Activated naive CD4-positive, alpha-beta T cell treated with anti-CD3 and anti-CD28 coated beads, Interleukin-2, amount 10 ng/mL, durations not matched to agents 7 days and 5 days (primary cell): ENCODE measurements at places on chromosomes 4 and X.

DNA sequence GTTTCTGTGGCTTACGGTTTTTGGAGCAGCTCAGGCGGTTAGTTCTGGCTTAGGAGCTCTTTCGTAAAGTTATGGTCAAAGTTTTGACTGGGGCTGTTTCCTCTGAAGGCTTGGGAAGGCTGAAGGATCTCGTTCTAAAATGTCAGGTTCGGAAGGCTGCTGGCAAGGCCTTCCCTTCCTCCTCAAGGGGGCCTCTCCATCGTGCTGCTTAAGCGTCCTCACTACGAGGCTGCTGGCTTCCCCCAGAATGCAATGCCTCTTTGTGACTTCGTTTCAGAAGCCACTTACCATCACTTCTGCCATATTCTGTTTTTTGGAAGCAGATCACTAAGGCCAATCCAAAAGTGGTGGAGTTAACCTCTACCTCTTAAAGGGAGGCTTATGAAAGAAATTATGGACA lies 1196.4 kb upstream of the TENM3 start:
- no peaks in the 10 kb centered on the region for H3K27me3 ChIP-seq
- no peaks in the 10 kb centered on the region for H3K36me3 ChIP-seq
- no peak for DNase-seq
- no peak overlapping the region for H3K27ac ChIP-seq
- H3K4me3 ChIP-seq, result no peak overlapping the region
- no peaks in the 10 kb centered on the region for H3K4me1 ChIP-seq

DNA sequence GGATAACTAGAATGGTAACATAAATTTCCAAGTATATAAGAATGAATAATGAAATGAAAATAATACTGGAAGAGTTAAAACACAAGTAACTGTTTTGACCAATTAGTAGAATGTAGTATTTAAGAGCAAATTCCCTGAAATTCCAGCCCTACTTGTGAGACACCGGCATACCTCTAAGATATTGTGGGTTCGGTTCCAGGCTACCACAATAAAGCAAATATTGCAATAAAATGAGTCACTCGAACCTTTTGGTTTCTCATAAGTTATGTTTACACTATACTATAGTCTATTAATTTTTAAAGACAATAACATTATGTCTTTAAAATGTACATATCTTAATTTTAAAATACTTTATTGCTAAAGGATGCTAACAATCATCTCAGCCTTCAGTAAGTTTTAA lies 15.2 kb upstream of the IQCM start:
- no peaks in the 10 kb centered on the region for H3K4me1 ChIP-seq
- no peaks in the 10 kb centered on the region for H3K27me3 ChIP-seq
- H3K27ac ChIP-seq, result no peak overlapping the region
- no peaks in the 10 kb centered on the region for H3K36me3 ChIP-seq
- DNase-seq, result no peak

DNA sequence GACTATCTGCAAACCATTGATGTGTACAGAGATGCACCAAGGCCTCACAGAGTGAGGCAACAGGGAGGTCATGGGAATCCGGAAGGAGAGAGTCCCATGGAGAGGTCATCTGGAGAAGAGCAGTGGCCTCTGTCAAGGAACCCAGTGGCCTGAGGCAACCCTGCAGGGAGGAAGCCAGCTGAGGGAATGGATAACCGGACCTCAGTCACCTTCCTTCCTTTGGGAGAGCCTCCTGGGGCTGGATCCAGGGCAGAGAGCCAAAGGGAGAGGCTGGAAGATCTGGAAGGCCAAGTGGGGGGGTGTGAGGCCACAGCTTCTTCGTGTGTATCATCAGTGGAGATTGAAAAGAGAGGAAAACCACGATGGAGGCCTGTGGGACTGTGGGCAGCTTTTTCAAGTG lies 24.3 kb upstream of the CD38 start:
- H3K27me3 ChIP-seq, result no peaks in the 10 kb centered on the region
- peaks cover 56% of the 10 kb centered on the region for H3K4me1 ChIP-seq
- DNase-seq, result no peak
- peak overlapping the region; percentile 99 for H3K27ac ChIP-seq
- peaks cover 9% of the 10 kb centered on the region for H3K36me3 ChIP-seq

DNA sequence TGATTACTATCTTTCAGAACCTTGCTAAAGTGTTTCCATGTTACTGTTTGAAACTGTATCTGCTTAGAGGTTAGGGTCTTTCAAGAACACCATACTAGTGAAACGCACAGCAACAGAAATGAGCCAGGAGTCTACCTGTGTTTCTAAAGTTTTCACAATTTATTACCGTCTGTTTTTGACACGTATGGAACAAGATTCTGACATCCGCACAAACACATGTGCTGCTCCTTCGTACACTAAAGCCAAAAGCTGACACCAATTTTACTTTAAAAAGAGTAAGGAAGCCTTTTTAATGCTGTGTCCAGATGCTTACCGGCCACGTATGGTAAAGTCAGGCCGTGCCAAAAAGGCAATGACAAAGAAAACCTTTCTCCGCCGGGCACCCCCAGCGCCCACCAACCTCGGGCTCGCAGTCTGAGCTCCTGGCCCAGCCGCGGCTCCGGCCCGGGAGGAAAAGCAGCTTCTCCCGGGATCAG lies 532 bp downstream of the RPS4X start:
- H3K36me3 ChIP-seq, result peaks cover 44% of the 10 kb centered on the region
- H3K4me1 ChIP-seq, result peaks cover 49% of the 10 kb centered on the region

DNA sequence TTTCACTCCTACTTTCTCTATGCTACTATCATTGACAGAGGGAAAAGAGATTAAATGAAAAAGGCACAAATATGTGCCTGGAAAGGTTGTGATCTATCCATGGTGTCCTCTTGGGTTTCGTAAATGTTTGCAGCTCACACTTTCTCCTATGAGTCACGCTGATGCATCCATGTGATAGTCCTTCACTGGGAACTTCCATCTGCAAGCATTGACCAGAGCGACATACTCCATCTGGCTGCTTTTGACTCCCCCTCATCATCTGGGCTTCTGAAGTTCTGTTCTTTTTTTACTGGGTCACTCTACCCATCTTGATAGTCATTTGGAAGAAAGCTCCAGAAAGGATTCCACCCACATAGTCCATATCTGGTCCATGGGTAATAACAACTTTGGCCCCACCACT lies 84.7 kb upstream of the NDST3 start:
- no peak for DNase-seq
- H3K4me3 ChIP-seq, result no peak overlapping the region
- no peaks in the 10 kb centered on the region for H3K4me1 ChIP-seq
- no peaks in the 10 kb centered on the region for H3K36me3 ChIP-seq
- H3K27ac ChIP-seq, result no peak overlapping the region

DNA sequence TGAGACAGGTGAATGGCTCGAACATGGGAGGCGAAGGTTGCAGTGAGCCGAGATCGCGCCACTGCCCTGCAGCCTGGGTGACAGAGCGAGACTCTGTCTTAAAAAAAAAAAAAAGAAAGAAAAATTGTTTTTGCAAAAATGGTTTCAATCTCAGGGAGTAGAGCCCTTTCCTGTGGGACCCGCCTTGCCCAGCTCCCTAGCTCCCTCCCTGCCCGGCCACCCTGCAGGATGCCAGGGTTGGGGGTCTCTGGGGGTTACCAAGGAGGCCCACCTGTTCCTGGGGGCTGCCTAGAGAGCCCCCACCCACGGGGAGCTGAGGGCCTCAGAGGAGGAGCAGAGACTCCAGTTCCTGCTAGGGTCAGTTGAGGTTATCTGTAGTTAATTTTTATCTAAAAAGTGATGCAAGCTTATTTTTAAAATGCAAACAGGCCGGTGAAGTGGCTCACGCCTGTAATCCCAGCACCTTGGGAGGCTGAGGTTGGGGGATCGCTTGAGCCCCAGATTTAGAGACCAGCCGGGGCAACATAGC lies 18.7 kb upstream of the PLCXD1 start:
- H3K27ac ChIP-seq, result no peak overlapping the region
- H3K4me3 ChIP-seq, result no peak overlapping the region
- no peaks in the 10 kb centered on the region for H3K27me3 ChIP-seq
- no peak for DNase-seq

GRCh38 chrX:40938423-40938822 lies 146.8 kb upstream of the USP9X start:
- H3K4me3 ChIP-seq, result no peak overlapping the region
- H3K36me3 ChIP-seq, result no peaks in the 10 kb centered on the region
- DNase-seq, result no peak

DNA sequence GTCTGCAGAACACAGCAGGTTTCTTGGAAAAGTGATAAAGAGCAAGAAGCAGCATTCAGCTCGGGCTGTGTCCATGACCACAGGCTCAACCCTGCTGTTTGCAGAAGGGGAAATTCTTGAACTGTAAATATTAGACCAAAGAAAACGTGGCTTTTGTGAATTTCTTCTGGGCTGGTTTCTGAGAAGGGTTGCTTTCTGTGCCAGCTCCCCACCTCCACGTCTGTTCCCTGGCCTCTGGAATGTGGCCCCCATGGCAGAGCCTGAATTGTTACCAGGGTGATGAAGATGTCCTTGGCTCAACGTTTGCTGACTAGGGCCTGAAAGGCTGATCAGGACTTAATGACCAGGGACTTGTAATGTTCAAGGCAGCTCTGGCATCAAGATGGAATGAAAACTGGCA lies 116.0 kb downstream of the CPEB2 start:
- H3K4me1 ChIP-seq, result no peaks in the 10 kb centered on the region
- no peak overlapping the region for H3K27ac ChIP-seq
- H3K27me3 ChIP-seq, result peaks cover 5% of the 10 kb centered on the region

DNA sequence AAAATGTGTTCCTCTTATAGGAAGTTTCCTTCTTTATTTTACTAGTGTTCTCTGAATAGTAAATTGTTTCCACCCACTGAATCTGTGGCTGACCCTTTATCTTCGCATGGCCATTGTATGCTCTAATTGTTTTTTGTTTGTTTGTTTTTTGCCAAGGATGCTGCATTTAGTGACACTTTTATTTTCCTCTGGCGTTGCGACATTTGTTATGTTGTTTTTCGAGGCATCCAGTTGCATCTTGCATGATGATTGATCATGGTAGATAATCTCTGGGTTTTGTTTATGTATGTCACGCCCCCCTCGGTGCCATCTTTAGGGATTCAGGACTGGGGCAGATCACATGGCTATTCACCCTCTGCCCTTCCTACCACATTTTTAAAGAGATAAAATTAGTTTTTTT lies 2.2 kb downstream of the NMU start:
- H3K4me3 ChIP-seq, result no peak overlapping the region
- H3K27ac ChIP-seq, result no peak overlapping the region
- no peaks in the 10 kb centered on the region for H3K36me3 ChIP-seq
- peaks cover 61% of the 10 kb centered on the region for H3K27me3 ChIP-seq

DNA sequence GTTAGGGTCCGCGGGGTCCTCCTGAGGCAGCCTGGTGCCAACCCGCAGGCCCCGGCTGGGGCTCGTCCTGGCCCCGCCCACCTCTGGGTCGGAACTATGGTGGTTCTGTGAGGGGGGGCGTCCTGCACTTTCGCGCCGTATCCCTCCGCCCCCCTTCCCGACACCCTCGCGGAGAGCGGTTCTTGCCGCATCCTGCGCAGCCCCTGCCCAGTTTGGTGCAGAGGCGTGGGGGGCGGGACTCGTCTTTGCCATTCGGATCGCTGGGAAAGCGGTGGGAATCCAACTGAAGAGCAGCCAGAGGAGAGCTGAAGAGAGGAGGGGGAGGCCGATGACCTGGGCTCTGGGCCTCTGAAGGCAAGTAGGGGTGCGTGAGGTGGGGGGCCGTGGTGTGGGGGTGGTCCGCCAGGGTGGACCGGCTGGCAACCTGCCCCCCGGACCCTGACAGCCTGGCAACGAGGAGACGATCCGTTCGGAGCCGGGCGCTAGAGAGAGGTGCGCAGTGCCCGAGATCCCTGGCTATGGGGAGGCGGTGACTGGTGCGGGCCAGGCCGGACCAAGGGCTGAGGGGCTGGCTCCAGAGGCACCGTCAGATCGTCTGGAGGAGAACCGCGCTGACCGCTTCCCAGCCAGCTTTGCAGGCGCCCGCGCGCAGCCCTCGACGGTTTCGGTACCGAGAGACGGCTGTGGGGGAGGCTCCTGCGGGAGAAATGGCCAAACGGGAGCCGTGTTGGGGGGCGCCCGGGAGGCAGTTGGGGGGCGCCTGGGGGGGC lies at the start of gene GPRASP1:
TSS of gene GPRASP1 (plus strand) at position 242 of the 770 bp plus-strand sequence. CDS start 2,431 bp downstream, outside the sequence.
- H3K36me3 ChIP-seq, result no peaks in the 10 kb centered on the region
- peak within 1 kb of the TSS; percentile 84 for H3K27ac ChIP-seq
- H3K4me3 ChIP-seq, result peak within 1 kb of the TSS; percentile 84
- peak; percentile 55 for DNase-seq
- H3K27me3 ChIP-seq, result peaks cover 11% of the 10 kb centered on the region

- no peaks in the 10 kb centered on the region for H3K36me3 ChIP-seq
- no peaks in the 10 kb centered on the region for H3K27me3 ChIP-seq
- no peak for DNase-seq
- peaks cover 5% of the 10 kb centered on the region for H3K4me1 ChIP-seq
- H3K4me3 ChIP-seq, result no peak overlapping the region
Measured at GRCh38 chrX:150848914-150849365, 49.5 kb downstream of the CD99L2 start.

GRCh38 chrX:44006081-44006480 lies 32.9 kb upstream of the NDP start:
- H3K36me3 ChIP-seq, result no peaks in the 10 kb centered on the region
- H3K4me1 ChIP-seq, result no peaks in the 10 kb centered on the region
- no peaks in the 10 kb centered on the region for H3K27me3 ChIP-seq
- H3K4me3 ChIP-seq, result no peak overlapping the region

GRCh38 chr4:43886196-43886595 lies 562.4 kb downstream of the KCTD8 start:
- no peaks in the 10 kb centered on the region for H3K36me3 ChIP-seq
- no peaks in the 10 kb centered on the region for H3K4me1 ChIP-seq
- DNase-seq, result no peak
- no peak overlapping the region for H3K4me3 ChIP-seq

- peaks cover 34% of the 10 kb centered on the region for H3K27me3 ChIP-seq
- no peak for DNase-seq
- no peaks in the 10 kb centered on the region for H3K4me1 ChIP-seq
- H3K27ac ChIP-seq, result no peak overlapping the region
- no peak overlapping the region for H3K4me3 ChIP-seq
Measured at GRCh38 chr4:184953971-184954370, 64.3 kb upstream of the HELT start.

DNA sequence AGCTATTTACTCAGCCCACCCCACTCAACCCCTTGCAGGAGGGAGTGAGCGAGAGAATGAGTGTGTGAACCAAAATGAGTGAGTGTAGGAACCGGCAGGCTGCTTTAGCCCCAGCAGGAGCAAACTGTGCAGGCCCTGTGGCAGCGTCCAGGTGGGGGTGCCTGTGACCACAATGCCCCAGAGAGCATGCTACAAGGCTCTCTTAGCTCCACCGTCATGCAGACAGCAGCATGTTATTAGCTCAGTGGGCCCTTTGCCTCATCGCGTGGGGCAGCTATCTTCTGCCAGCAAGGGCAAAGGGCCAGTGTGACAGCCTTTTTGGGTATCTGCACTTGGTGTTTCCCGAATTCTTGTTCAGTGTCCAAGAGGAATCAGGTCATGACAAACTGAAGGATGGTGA lies 271.3 kb downstream of the GPM6A start:
- no peaks in the 10 kb centered on the region for H3K27me3 ChIP-seq
- H3K36me3 ChIP-seq, result no peaks in the 10 kb centered on the region
- DNase-seq, result no peak
- H3K27ac ChIP-seq, result no peak overlapping the region
- H3K4me3 ChIP-seq, result no peak overlapping the region

- H3K27ac ChIP-seq, result peak overlapping the region; percentile 75
- peak; percentile 87 for DNase-seq
- no peaks in the 10 kb centered on the region for H3K36me3 ChIP-seq
- H3K4me3 ChIP-seq, result peak overlapping the region; percentile 89
- peaks cover 27% of the 10 kb centered on the region for H3K4me1 ChIP-seq
- peaks cover 18% of the 10 kb centered on the region for H3K27me3 ChIP-seq
Measured at GRCh38 chr4:142846729-142847596, 862 bp upstream of the INPP4B start.
